ENCODE measurements at places on chromosomes 3 and 15.

- no peaks in the 10 kb centered on the region for H3K27me3 ChIP-seq
- no peak overlapping the region for H3K4me3 ChIP-seq
Observed at GRCh38 chr3:168524129-168524528, 428.4 kb upstream of the GOLIM4 start.

DNA sequence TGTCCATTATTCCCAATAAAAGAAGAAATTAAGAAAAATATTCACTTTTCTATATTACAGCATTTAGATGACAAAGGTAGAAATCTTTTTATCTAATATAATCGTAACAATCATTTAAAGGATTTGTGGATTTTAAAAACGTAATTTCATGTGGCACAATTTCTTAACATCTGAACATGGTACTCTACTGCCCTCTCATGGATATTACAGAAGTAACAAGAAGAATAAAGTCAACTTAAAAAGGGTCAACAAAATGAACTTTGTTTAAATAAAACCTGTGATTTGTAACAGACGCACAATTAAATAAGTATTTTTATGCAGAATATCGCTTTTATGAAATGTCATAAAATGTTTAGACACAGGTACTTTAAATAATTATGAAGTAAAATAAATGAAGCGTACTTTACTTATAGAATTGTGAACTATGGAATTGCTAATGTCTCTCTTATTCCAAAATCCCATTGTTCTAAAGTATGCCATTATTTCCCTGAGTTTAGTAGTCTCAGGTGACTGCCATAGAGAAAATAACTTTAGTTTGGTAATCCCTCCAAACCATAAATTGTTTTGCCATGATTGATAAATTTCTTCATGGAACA, 366.8 kb upstream of the ZNF385D start:
- H3K4me3 ChIP-seq: no peak overlapping the region
- H3K27ac ChIP-seq: no peak overlapping the region
- H3K36me3 ChIP-seq: no peaks in the 10 kb centered on the region
- no peaks in the 10 kb centered on the region for H3K27me3 ChIP-seq

GRCh38 chr15:91357486-91357885, 257.4 kb downstream of the SV2B start:
- H3K4me1 ChIP-seq: peaks cover 4% of the 10 kb centered on the region
- no peak overlapping the region for H3K27ac ChIP-seq
- H3K27me3 ChIP-seq: peaks cover 4% of the 10 kb centered on the region
- no peaks in the 10 kb centered on the region for H3K36me3 ChIP-seq
- DNase-seq: no peak

- H3K36me3 ChIP-seq: no peaks in the 10 kb centered on the region
- DNase-seq: no peak
- H3K4me3 ChIP-seq: no peak overlapping the region
Observed at GRCh38 chr3:19901918-19902317, 32.1 kb downstream of the EFHB start.

DNA sequence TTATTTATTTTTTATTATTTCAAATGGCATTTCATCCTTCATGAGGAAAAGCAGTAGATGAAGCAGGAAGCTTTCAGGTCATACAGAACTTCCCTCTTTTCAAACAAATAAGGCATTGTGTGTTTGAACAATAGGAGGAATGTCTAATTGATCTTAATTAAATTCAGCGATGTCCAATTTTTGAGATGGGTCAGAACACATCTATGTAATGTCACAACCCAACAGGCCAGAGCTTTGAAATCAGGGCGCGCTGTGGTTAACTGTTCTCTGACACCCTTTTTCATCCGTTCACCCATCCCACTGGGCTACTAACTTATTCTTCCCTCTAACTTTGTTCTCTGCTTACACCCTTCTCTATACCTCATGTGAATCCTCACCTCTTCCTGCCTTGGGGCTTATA, 510.5 kb downstream of the FOXP1 start:
- H3K27ac ChIP-seq: no peak overlapping the region
- peaks cover 3% of the 10 kb centered on the region for H3K36me3 ChIP-seq
- no peaks in the 10 kb centered on the region for H3K27me3 ChIP-seq
- no peak for DNase-seq

GRCh38 chr3:160279657-160280056, 54.4 kb downstream of the C3orf80 start:
- no peaks in the 10 kb centered on the region for H3K4me1 ChIP-seq
- H3K27me3 ChIP-seq: no peaks in the 10 kb centered on the region
- H3K4me3 ChIP-seq: no peak overlapping the region
- H3K27ac ChIP-seq: no peak overlapping the region

GRCh38 chr15:89858661-89859458, 34.9 kb downstream of the AP3S2 start:
- no peaks in the 10 kb centered on the region for H3K27me3 ChIP-seq
- H3K27ac ChIP-seq: peak overlapping the region; percentile 77
- H3K4me1 ChIP-seq: peaks cover 18% of the 10 kb centered on the region
- peaks cover 17% of the 10 kb centered on the region for H3K36me3 ChIP-seq
- H3K4me3 ChIP-seq: no peak overlapping the region

DNA sequence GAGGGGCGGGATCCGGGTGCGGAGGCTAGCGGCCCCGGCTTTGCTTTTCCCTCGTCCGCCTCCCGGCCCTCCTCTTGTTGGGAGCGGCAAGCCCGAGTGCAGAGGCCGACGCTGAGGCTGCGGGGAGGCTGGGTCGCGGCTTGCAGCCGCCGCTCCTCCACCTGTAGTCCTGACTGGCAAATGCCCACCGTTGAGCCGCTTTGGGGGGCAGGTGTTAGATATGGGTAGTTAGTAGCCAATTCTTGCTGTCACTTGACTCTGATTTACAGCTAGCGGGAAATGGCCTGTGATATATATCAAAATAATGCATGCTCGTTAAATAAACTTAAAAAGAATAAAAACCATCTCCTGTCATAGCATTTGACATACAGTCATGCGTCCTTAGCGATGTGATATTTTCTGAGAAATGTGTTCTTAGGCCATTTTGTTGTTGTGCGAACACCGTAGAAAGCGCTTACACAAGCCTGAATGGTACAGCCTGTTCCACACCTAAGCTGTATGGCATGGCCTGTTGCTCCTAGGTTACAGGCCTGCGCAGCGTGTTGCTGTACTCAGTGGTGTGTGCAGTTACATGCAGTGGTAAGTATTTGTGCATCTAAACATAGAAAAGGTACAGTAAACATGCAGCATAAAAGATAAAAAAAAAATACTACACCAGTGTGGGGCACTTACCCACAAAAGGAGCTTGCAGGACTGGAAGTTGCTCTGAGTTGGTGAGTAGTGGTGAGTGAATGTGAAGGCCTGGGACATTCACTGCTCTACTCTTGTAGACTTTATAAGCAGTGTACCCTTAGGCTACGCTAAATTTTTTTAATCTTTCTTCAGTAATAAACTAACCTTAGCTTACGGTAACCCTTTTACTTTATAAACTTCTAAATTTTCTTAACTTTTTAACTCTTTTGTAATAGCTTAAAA, 873 bp downstream of the CAPN7 start:
- DNase-seq: no peak
- H3K27ac ChIP-seq: peak overlapping the region; percentile 91
- H3K4me3 ChIP-seq: peak overlapping the region; percentile 90
- peaks cover 14% of the 10 kb centered on the region for H3K4me1 ChIP-seq

DNA sequence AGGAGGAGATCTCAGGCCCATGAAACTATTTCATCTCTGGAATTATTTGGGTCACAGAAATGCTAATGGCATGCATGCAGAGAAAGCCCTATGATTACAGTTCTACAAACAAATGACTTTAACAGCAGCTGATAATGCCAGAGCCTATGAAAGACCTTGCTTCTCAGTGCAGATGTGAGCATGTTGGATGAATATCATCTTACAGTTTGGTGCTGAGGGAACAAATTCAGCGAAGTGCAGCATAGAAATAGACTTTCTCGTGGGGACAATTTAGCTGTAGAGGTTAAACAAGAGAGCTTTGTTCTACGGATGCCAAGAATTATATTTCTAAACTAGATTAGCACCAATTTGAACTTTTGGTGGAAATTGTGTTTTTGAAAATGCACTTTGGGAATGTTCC, 27.7 kb downstream of the PTX3 start:
- H3K4me1 ChIP-seq: peaks cover 11% of the 10 kb centered on the region
- no peak overlapping the region for H3K4me3 ChIP-seq
- no peak for DNase-seq
- H3K27ac ChIP-seq: no peak overlapping the region

GRCh38 chr3:24591191-24591590, 96.5 kb upstream of the THRB start:
- H3K27ac ChIP-seq: no peak overlapping the region
- no peaks in the 10 kb centered on the region for H3K36me3 ChIP-seq
- H3K27me3 ChIP-seq: peaks cover 37% of the 10 kb centered on the region
- H3K4me3 ChIP-seq: no peak overlapping the region

DNA sequence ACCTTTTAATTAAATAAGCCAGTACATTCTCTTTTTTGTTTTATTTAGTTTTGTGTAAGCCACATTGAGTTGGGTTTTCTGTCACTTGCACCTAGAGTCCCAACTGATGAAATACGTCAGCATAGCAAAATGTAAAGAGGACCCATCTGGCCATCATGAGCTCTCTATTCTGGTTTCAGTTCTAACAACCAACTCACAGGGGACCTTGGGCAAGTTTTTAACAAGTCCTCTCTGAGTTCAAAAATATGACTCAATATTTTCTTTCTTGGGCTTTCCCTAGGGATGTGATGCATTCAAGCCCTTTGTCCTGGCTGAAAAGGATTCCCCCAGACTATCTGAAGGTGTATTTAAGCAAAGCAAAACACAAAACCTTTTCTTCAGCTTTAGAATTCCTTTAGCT, 32.9 kb downstream of the PLCH1 start:
- peaks cover 22% of the 10 kb centered on the region for H3K4me1 ChIP-seq
- H3K27ac ChIP-seq: no peak overlapping the region
- peaks cover 5% of the 10 kb centered on the region for H3K36me3 ChIP-seq
- no peak overlapping the region for H3K4me3 ChIP-seq
- no peaks in the 10 kb centered on the region for H3K27me3 ChIP-seq

DNA sequence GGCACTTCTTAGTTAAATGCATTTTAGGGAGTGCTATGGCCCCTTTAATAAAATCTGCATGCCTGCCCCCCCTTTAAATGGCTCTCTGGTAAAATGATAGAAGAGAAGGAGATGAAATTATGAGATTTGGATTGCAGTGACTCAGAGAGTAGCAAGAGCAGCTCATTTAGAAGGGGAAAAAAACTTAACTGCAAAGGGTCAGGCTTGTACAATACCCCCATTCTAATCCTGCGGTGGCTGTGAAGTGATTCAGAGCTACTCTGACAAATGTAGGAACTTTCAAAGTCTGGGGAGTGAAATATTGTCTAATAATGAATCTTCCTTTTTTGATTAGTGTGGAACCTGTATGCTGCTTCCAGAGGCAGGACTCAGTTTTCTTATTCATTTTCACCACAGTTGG, 44.1 kb upstream of the TBC1D23 start:
- no peaks in the 10 kb centered on the region for H3K27me3 ChIP-seq
- peaks cover 6% of the 10 kb centered on the region for H3K36me3 ChIP-seq
- no peak for DNase-seq
- no peak overlapping the region for H3K4me3 ChIP-seq
- no peak overlapping the region for H3K27ac ChIP-seq
- H3K4me1 ChIP-seq: peaks cover 4% of the 10 kb centered on the region

GRCh38 chr3:47478022-47478421, 2.3 kb upstream of the SCAP start:
- no peak overlapping the region for H3K4me3 ChIP-seq
- DNase-seq: no peak
- no peaks in the 10 kb centered on the region for H3K27me3 ChIP-seq

- DNase-seq: no peak
- H3K4me3 ChIP-seq: no peak overlapping the region
- peaks cover 9% of the 10 kb centered on the region for H3K4me1 ChIP-seq
- no peaks in the 10 kb centered on the region for H3K27me3 ChIP-seq
- no peak overlapping the region for H3K27ac ChIP-seq
Observed at GRCh38 chr3:29026959-29027358, 253.9 kb upstream of the RBMS3 start.

DNA sequence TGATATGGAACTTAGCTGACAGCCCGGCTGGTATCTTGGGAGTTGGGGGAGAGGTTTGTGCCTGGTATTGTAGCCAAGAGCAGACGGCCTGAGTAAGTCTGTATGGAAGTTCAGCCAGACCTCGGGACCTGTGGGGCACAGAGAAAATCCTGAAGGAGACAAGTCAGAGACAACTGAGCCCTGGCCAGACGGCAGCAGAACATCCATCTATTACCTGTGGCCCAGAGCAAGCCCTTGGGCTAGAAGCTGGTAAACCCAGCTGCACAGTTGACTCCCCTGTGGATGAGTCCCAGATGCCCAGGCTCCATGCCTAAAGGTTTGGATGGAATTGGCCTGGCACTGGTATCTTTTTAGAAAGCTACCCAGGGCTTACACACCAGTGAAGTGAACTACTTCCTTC, 70.4 kb upstream of the DLG1 start:
- peaks cover 27% of the 10 kb centered on the region for H3K4me1 ChIP-seq
- H3K27ac ChIP-seq: no peak overlapping the region
- no peak for DNase-seq
- H3K36me3 ChIP-seq: no peaks in the 10 kb centered on the region
- peaks cover 25% of the 10 kb centered on the region for H3K27me3 ChIP-seq
